ENCODE measurements at places on chromosomes 2 and 18.

DNA sequence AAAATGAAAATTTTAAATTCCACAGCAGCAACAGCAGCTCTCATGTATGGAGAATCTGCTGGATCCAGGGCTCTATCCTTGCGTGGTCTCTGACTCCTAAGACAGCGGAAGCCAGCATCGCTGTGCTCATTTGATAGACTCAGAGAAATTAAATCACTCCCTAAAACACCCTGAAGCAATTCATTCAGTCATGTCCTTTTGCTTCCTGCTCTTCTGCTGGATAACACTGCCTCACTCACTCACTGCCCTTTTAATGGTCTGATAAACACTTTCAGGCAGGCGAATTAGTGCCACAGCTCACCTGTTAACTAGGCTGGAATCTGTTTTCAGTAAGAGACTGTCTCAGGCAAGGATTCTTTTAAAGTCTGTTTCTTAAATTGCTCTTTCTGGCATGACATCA lies 10.0 kb downstream of the WIPF1 start:
- DNase-seq, result no peak

- DNase-seq, result no peak
Measured at GRCh38 chr18:62790871-62791772, 75.8 kb downstream of the PHLPP1 start.

DNA sequence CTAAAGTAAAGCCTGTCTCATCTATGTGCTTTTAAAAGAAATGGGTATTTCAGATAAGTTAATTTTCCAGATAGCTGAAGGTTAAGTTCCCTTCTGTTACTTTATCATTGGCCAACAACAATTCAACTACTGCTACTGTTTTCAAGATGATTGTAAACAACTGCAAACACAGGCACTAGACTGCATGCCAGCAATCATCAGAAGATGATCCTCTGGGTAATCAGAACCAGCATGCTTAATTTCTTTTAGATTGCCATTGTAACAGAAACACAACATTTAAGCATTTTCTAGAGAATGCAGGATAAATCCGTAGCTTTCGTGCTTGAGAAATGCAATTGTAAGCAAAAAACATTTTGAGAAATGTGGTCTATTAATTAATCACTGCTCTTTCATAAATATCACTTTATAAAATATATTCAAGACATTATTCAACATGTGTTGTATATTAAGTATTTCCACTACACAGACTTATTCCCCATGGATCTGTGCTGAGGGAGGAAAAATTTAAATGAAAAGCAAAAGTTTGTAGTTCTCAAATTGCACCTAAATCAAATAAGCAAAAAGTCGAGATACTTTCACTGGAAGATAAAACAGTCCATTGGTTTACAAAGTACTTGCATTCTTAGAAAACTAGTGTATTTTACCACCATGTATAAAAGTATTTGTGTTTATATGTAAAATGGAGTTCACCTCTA lies 133.7 kb downstream of the ATL2 start:
- DNase-seq, result no peak

DNA sequence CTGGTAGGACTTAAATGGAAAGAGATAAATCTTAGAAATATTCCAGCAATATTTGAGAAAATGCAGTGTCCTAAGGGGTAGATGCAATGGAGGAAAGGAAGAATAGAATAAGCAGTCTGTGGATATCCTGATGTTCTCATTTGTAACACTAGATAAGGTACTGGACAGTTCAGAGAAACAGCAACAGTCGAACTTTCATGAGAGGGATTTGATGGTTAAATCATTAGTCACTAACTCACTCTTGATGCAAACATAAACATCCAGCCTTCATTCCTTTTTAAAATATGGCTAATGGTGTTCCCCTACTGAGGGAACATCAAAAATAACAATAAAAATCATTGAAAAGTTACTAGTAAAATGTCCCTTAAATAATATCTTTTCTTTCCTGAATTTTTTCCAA lies 211.4 kb upstream of the SLC39A10 start:
- no peak for DNase-seq

DNA sequence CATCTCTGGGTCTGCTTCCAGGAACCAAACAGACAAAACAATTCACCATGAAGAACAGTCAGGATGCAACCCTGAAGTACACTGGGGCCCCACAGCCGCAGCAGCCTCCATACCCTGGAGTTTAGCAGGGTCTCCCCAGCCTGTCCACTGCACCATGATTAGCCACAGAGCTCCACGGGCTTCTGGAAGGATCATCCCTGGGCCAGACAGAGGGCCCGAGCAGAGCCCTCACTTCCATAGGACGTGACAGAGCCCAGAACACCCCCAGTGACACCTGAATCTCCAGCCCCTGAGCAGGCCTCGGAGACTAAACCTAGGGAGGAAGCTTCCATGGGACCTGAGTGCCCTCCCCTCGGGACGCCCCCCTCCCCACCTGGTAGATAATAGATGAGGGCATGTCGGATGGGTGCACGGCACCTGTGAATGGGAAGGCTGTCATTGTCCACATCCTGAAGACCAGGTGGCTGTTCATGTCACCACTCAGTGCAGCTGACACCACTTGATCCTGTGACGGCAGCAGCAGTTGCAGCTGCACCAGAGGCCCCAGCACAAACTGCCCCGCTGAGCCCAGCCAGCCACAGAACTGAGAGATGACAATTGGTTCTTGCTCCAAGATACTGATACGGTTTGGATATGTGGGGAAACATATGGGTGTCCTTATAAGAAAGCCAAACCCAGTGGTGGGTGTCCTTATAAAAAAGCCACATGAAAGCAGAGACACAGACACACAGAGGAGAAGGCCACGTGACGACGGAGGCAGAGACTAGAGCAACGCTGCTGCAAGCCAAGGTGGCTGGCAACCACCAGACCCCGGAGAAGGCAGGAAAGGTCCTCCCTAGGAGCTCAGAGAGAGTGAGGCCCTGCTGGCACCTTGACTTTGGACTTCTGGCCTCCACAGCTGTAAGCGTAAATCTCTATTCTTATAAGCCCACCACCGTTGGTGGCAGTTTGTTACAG lies 23.2 kb downstream of the KIF1A start:
- DNase-seq, result no peak

DNA sequence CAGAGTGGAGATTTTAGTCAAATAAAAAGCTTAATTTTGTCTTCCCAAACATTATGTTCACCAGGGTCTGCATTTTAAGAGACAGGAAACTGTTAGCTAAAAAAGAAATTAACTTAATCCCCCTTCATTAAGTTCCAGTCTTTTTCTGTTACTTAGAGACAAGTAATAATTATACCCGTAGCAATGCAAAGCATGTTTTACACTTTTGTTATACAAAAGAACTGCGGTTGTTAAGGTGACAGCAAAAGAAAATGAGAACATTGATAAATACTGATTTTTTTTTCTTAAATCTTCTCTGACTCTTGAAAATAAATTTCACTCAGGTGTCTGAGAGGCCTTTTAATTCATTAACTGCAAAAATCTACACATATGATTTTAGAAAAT lies 101.4 kb downstream of the MEIS1 start:
- no peak for DNase-seq

DNA sequence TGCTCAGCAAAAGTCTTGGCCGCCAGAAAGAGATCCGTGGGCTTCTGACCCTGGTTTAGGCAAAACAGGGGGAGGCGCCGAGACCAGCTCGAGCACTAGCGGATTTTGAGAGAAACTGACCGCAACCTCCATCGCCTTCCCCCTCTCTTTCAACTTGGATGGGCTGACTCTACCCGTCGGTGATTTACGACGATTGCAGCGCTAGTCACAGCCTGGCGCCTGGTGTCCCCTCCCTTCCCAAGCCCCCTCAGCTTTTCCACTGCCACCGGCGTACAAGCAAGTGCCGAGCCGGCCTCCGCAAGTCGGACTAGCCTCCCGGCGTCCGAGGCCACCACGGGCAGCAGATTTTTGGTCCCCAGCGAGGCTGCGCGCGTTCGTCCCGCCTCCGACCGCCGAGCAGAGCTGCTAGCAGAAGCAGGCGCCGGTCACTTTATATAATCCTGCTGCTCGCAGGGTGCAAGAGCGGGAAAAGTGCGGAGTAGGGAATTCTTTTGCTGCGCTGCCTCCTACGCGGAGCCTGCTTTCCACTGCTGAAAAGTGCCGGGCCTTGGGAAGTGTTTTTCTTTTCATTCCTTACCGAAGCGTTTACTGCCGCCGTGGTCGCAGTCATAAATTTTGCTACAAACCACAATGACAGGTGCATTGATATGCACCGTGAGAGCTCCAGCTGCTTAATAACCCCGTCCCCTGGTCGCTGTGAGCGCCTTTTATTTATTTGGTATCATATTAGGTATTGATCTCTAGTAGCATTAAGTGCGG lies 7.7 kb downstream of the HOXD3 start:
- DNase-seq, result no peak

- DNase-seq, result no peak
Measured at GRCh38 chr2:171134624-171135230, 26.0 kb downstream of the TLK1 start.

- no peak for DNase-seq
Measured at GRCh38 chr18:70256994-70257393, 31.9 kb upstream of the SOCS6 start.

DNA sequence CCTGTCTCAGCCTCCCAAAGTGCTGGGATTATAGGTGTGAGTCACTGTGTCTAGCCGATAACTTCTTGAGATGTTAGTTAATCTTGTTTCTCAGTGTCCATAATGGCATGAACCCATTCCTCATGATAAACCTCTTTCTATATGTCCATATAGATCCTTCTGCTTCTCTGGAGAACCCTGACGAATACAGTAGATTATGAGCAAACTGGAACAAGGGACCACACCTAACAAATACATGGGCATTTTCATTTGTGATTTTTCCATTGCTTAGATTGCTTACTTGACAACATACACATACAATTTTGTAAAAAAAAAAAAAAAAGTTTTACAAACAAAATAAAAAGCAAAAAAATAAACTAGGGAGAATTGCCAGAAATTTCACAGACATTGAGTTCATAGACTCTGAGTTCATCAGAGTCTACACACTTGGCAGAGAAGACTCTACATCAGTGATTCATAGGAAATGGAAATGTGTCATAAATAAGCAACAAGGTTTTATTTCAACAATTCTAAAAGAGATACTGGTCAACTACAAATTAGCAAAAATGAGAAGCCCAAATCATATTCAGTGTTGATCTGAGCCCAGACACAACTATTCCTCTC lies 96.7 kb downstream of the GALR1 start:
- DNase-seq, result no peak

- DNase-seq, result peak; percentile 40
Measured at GRCh38 chr2:129936334-129936934, 43.0 kb upstream of the RAB6C start.

DNA sequence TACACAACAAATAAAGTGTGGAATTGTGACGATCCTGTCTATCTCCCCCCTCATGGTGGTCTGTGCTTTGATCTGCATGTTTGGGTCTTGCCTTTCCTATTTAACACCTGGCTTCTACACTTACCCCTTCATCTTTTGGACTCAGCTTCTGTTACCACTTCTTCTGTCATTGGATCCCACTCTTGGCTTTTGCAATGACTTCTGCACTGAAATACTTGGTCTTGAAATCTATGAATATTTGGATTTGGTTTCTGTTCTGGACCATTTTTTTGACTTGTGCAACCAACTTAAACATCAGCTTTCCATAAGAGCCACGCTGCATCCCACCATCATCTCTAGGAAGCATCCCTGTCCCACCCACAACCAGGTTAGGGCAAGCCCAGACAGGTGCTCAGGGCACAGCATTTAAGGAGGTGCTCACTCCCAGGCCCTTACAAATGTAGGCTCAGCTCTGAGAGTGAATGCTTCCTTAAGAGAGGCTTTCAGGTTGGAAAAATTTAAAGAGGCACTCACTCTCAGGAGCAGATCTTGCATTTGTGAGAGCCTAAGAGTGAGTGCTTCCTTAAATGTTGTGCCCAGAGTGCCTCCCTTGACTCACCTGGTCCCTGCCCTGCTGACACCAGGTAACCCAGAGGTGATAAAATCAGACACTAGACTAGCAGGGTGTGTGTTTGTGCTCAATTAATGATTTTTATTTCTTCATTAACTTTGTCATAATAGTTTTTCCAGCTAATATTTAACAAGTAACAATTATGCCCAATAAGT lies 124.5 kb upstream of the SH3BP4 start:
- no peak for DNase-seq

GRCh38 chr18:75173125-75173432 lies 35.9 kb downstream of the PTGR3 start:
- no peak for DNase-seq
